ENCODE measurements at places on chromosomes 3 and 15. TPM values are rescaled to one million over a fixed set of nuclear protein-coding genes. Genes with fewer than 3 reads are reported as not detected.

The ESYT3 gene
- total RNA-seq: 0.09 TPM

The KIF15 gene
- 34.7 TPM for total RNA-seq

The UROC1 gene
- not detected for total RNA-seq

The CLDN16 gene
- total RNA-seq: not detected

The AMT gene
- 1.9 TPM for total RNA-seq

The CFAP100 gene
- total RNA-seq: not detected

The MORC1 gene
- 0.11 TPM for total RNA-seq

The PIGBOS1 gene
- total RNA-seq: 7.8 TPM

The ABCF3 gene
- 75.5 TPM for total RNA-seq

The SHC4 gene
- total RNA-seq: 1.0 TPM

The WNT5A gene
- not detected for total RNA-seq

The SERINC4 gene
- 0.17 TPM for total RNA-seq

The SLC9C1 gene
- total RNA-seq: not detected

The PDE8A gene
- total RNA-seq: 34.2 TPM

The AMOTL2 gene
- total RNA-seq: not detected

The SCAMP5 gene
- total RNA-seq: 5.3 TPM

The ARF4 gene
- total RNA-seq: 67.4 TPM

Data from activated T-helper 17 cell treated with anti-CD3 and anti-CD28 coated beads, Interleukin-2, amount 50 U/mL, for 72 hours (primary cell).